ENCODE measurements at places on chromosomes 1 and 21.

DNA sequence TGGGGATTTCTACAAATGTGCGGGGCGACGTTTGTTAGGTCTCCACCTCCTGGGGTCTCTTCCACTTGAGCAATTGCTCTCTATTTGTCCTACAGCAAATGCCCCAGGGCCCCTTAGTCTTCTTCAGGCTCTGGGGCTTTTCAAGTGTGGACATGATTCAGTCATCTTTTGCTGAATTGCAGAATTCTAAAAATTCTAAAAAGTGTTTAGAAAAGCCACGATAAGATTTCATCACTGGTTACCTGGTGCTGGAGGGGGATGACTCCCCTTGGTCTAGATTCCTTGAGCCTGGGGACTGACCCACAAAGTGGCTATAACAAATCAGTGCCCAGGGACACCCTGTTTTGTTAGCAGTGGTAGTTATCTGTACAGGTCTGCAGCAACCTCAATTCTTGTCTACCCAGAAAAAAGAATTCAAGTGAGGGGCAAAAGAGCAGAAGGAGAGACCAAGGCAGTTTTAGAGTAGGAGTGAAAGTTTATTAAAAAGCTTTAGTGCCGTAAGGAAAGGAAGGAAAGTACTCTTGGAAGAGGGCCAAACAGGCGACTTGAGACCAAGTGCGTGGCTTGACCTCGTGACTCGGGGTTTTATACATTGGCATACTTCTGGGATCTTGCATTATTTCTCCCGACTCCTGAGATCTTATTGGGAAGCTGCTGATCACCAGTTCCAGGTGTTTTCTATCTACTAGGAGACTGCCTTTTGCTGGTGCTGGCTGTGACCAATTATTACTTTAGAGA, 25.2 kb downstream of the PROK1 start:
- no peak for DNase-seq

GRCh38 chr1:44786841-44787426, 1.0 kb downstream of the BEST4 start:
- no peak for DNase-seq

DNA sequence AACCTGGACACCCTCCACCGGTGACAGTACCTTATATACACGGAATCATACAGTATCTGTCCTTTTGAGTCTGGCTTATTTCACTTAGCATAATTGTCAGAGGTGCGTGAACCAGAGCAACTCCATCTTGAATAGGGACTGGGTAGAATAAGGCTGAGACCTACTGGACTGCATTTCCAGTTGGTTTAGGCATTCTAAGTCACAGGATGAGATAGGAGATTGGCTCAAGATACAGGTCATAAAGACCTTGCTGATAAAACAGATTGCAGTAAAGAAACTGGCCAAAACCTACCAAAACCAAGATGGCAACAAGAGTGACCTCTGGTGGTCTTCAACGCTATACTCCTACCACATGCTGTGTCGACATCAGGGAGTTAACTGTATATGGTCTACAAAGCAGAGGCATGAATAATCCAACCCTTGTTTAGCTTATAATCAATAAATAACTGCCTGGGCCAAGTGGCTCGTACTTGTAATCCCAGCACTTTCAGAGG, 1.4 kb upstream of the FDPS start:
- no peak for DNase-seq

GRCh38 chr1:54002544-54003248, 15.3 kb downstream of the LDLRAD1 start:
- DNase-seq: no peak

GRCh38 chr1:110091381-110091780, 20.9 kb upstream of the UBL4B start:
- DNase-seq: no peak

DNA sequence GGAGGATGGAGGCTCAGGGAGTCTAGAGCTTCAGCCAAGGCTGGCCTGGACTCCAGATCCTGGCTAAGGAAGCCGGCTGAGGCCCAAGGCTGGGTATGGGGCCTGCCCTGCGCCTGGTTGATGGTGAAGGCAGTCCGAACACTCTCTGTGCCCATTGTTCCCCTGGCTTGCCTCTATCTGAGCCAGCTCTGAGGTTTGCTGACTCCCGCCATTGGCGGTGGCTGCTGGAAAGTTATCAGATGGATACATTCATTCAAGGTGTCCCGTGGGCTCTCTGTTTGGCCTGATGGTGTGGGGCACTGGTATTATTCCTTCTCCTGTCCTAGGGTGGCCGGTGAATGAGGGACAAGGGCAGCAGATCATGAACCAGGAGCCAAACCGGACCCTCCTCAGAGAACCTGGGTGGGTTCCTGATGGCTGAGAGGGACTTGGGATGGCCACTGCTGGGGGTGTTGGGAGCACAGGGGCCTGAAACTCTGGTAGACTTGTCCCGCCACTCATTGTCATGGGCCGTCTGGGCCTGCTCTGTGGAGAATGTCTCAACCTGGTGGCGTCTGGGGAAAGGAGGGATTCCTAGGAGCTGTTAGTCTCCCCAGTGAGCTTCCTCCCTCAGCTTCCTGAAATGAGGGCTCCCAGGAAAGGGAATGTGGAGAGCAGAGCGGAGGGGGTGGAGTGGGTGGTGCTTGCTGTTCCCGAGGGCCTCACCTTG, 22.2 kb downstream of the SLC26A9 start:
- no peak for DNase-seq

GRCh38 chr1:241518476-241519307, 863 bp downstream of the FH start:
- DNase-seq: no peak

- DNase-seq: no peak
Observed at GRCh38 chr1:162956922-162957321, 95.9 kb upstream of the CCDC190 start.

- no peak for DNase-seq
Observed at GRCh38 chr1:67809887-67810286, 23.4 kb downstream of the GNG12 start.

DNA sequence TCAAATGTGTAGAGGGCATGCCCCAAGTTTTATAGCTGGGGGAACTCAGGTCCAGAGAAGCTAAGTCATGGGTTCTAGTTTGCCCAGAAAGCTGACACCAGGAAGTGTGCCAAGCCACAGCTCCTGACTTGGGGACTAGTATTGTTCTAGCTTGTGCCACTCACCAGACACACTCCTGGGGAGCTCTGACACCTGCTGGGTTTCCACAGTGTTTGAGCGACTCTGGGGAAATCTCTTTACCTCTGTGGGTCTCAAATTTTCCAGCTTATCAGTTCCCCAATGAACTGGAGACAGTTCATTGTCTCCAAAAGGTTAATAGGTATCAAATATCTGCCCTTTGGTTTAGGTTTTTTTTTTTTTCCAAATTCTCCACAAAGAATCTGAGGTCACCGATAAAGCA, 4.2 kb downstream of the KISS1 start:
- no peak for DNase-seq

GRCh38 chr1:232211149-232211548, 418.8 kb downstream of the SIPA1L2 start:
- no peak for DNase-seq

GRCh38 chr1:231062500-231063270, 22.6 kb upstream of the FAM89A start:
- DNase-seq: no peak

GRCh38 chr1:106680776-106681344, 375.6 kb upstream of the PRMT6 start:
- no peak for DNase-seq

DNA sequence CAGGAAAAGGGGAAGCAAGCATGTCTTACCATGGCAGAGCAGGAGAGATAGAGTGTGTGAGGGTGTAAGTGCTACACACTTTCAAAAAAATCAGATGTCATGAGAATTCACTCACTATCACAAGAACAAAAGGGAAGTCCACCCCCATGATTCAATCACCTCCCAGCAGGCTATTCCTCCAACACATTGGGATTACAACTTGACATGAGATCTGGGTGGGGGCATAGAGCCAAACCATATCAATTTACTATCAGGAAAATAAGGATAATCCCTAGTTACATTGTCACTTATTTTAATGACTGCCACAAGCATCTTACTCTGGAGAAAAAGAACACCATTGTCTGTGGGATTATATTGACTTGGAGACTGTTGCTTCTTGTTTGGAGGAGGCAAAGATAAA, 66.1 kb upstream of the VANGL1 start:
- no peak for DNase-seq

DNA sequence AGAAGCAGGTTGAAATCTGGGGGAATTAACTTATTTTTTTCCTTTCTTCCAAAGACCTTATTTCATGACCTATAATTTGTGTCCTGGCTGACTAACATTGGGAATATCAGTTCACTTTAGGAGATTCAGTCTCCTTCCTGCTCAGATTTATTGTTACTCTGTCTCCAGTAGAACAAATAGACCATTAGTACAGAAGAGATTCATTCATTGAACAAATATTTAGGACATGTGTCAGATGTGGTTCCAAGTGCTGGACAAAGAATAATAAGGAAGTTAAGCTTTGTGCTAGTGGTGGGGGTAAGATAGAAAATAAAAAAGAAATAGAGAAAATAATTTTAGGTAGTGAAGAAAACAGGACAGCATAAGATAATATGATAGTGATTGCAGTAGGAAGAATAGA, 20.3 kb downstream of the ZMYM4 start:
- DNase-seq: no peak

DNA sequence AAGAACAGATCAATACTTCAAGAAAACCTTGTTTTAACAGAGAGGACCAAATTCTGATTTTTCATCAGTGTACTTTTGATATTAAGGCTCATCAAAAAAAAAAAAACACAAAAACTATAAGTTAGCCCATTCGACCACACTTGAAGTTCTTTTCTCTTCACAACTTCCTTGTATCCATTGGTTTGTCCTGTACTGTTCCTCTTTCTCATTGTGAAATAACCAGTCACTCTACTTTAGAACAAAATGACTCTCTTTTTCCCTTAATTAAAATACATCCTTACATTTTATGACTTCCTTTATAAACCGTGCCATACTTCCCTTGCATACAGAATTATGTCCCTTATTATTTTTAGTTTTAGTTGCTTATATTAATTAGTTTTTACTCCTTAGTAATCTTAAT, 8.4 kb downstream of the QSOX1 start:
- DNase-seq: no peak

GRCh38 chr1:41917835-41918449, 780 bp downstream of the HIVEP3 start:
- no peak for DNase-seq

GRCh38 chr1:62398377-62398776, 38.5 kb upstream of the USP1 start:
- no peak for DNase-seq

DNA sequence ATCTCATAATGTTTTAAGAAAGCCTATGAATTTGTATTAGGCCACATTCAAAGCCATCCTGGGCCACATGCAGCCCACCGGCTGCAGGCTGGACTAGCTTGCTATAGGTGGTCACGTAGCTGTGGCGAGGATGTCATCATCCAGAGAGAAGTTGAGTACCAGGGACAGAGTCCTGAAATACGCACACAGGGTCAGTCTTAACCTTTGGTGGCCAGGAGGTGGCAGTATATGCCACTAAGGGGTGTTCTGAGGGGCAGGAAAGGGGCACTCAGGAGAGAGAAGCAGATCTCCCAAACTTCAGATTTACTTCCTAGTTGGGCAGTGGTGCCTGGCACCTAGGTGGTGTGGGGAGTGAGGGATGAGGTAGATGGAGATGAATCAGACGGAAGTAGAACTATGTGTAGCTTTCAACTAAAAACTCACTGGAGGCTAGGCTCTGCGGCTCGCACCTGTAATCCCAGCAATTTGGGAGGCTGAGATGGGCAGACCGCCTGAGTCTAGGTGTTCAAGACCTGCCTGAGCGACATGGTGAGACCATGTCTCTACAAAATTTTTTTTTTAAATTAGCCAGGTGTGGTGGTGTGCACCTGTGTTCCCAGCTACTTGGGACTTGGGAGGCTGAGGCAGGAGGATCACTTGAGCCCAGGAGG, 16.3 kb upstream of the CDK18 start:
- no peak for DNase-seq

- no peak for DNase-seq
Observed at GRCh38 chr1:54397090-54397591, 9.1 kb downstream of the SSBP3 start.

DNA sequence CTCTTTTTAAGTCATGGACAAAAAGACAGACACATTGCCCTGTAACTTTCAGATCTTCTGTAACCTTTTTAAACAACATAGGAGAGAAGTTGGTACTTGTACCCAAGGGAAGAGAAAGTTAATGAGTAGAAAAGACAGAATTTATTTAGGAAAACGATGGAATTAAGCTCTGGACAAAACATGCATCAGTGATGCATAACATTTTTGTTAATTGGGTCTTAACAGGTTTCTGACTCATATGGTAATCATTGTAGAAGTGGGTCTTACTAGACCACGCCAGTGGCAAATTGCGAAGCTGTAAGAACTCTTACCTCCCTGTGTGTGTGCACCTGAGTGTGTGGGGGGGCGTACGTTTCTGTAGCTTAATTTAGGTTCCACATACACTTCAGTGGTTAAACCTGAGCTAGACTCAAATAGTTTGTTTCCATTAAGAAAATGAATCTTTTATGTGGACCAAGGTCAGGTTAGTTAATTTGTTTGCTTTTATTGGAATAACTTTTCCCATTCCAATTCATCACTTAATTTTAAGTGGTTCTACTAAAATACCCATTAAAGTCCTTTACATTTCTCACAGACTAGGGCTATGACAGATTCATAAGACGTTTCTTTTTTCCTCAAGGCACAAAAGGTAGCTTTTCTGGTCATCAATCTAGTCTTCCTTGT, 48.1 kb downstream of the NFIA start:
- DNase-seq: no peak

GRCh38 chr1:183697814-183698590, 44.9 kb upstream of the APOBEC4 start:
- DNase-seq: no peak

DNA sequence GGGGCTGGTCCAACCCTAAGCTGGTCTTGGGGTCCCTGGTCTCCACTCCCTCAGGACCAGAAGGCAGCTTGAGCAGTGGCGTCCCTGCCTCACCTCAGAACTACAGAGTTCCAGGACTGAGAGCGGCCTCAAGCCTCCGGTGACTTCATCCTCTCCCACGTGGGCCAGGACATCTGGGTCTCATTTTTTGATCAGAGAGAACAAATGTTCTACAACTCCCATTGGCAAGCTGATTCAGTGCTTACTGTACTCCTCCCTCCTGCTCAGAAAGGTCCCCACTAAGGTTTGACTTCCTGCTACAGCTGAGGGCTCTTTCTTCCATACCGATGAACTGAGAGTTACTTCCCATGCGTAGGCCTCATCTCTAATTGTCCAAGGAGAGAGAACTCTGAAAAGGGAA, 78.5 kb downstream of the PLXNA2 start:
- no peak for DNase-seq

GRCh38 chr1:43495204-43495603, 35.5 kb upstream of the PTPRF start:
- no peak for DNase-seq

GRCh38 chr21:32103361-32103760, 175.5 kb downstream of the MIS18A start:
- DNase-seq: no peak

GRCh38 chr21:18155508-18156193, 89.0 kb upstream of the CHODL start:
- DNase-seq: no peak

GRCh38 chr1:183126000-183126366, 60.1 kb upstream of the LAMC2 start:
- DNase-seq: no peak

GRCh38 chr1:163650624-163651023, 328.9 kb downstream of the NUF2 start:
- DNase-seq: no peak
